ENCODE measurements at places on chromosomes 11 and 22.

GRCh38 chr11:63622323-63622722 is 8.1 kb upstream of the PLAAT3 start:
- no peak for DNase-seq

DNA sequence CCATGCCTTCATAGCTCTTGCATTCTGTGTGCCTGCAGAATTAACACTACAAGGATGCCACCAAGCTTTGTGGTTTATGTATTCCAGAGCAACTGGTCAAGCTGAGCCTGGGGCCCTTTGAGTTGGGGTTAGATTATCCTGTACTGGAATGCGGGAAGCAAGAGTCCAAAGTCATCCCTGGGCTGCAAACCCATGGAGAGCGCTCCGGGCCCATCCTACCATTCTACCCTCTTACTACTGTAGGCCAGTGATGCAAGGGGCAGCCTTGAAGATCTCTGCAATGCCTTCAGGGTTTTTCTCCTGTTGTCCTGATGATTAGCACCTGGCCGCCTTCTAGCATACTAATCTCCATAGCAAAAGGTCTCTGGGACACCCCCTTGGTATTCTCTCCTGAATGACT is 51.3 kb downstream of the TUG1 start:
- no peak for DNase-seq

GRCh38 chr22:22933100-22933806 is 45.6 kb downstream of the IGLL5 start:
- no peak for DNase-seq

- DNase-seq: no peak
These were observed 552.1 kb upstream of the CHORDC1 start for GRCh38 chr11:90774727-90775566.

- no peak for DNase-seq
These were observed 77.0 kb upstream of the NCAM1 start for GRCh38 chr11:112884012-112884767.

- DNase-seq: no peak
These were observed 4.2 kb downstream of the APOBEC3H start for GRCh38 chr22:39101226-39101625.

All from NCI-H524 treated with DMSO at 0.1 percent for 48 hours (cell line).